ENCODE measurements at places on chromosomes 3 and 15. TPM values are rescaled to one million over a fixed set of nuclear protein-coding genes. Genes with fewer than 3 reads are reported as not detected.

GRCh38 chr3:131544557-131544956, 41.8 kb upstream of the MRPL3 start:
- no peak for DNase-seq

DNA sequence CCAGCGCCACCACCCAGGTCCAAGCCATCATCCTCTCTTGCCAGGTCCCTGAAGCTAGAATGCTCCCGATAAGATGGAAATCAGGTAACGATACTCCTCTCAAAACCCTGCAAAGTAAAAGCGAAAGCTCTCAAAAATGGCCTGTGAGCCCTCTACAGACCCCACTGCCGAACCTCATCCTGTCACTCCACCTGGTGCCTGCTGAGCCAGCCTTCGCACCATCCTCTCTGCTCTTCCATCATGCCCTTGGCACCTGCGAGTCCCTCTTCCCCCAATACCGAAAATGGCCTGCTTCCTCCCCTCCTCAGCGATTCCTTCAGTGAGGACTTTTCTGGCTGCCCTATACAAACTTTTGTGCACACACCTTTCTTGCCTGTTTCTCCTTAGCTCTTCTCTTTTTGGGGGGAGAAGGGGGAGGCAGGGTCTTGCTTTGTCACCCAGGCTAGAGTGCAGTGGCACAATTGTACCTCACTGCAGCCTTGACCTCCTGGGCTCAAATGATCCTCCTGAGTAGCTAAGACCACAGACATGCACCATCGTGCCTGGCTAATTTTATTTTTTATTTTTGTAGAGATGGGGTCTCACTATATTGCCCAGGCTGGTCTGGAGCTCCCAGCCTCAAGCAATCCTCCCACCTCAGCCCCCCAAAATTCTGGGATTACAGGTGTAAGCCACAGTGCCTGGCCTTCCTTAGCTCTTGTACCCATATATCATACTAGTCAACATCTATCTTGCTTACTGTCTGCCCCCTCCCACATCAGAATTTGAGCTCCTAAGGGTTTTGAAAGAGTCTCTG, 3.0 kb downstream of the IDH2 start:
- peak; percentile 75 for DNase-seq

DNA sequence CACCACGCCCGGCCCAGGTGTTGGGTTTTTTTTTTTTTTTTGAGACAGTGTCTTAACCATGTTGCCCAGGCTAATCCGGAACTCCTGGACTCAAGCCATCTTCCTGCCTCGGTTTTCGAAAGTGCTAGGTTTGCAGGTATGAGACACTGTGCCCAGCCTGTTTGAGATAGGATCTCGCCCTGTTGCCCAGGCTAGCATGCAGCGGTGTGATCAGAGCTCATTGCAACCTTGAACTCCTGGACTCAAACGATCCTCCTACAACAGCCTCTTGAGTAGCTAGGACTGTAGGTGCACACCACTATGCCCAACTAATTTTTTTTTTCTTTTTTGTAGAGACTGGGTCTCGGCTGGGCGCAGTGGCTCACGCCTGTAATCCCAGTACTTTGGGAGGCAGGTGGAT, 20.3 kb upstream of the ITPKA start:
- DNase-seq = no peak

GRCh38 chr3:189945935-189946709, 174.6 kb downstream of the P3H2 start:
- DNase-seq = no peak

DNA sequence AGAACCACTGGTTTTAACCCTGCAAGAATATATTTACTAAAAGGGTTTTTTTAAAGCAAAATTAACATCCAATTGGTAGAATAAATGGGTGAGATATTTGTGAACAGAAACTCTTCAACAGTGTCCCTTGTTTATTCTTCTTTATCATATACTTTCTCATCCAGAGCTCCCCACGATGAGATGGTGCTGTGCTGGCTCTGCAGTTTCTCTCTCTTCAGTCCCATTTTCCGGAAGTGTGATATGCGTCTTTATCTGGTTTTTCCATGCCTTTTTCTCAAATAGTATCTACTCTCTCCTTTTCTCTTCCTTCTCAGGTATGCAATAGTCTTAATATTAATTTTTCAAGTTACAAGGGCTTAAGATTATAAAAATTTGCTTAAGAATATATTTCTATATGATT, 1.5 kb downstream of the EAF2 start:
- DNase-seq = no peak

GRCh38 chr3:28130836-28131235, 110.6 kb upstream of the CMC1 start:
- DNase-seq = no peak

- no peak for DNase-seq
Measured at GRCh38 chr15:28122038-28122949, 23.2 kb upstream of the OCA2 start.

DNA sequence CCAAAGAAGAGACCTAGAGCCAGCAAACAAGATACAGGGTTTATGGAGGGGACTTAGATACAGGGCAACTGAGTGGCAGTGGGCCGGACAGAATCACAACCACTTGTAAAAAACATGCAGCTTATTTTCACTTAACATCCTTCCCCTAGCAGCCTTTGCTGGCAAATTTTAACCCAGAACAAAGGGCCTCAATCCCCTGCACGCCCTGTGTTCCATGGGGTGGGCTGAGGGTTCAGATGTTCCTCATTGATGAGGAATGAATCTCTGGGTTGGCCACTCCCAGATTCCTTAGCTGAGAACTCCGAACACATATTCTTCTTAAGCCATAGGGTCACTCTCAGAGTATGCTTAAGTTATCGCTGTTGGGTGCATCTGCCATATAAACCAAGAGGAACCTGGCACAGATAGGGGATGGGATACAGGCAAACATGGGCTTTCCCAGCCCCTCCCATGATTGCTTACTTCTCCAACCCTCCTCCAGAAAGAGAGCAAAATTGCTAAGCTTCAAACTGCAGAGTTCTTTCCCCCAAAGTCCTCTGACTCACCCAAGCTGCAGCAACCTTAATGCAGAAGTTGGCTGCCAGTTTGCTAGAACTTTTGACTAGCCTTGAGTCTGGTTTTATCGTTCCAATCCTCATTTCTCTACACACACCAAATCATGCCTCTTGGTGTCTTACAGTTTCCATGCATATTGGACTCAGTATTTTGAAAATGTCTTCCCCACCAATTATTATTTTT, 146.9 kb downstream of the CD47 start:
- DNase-seq = no peak

DNA sequence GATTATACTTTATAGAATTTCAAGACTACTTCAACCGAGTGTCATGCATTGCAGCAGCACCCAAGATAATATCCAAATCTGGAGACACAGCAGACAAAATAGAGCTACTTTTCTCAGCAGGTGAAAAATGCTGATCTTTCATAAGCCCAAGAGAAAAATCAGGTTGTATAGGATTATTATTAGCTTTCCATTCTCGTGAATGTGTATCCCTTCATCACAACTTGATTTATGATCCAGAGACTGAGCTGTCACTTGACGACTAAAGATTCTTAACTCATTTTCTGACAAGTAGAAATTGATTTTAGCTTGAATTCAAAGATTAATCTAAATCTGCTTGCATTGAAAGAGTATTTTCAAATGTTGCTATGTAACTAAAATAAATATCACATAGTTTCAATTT, 32.4 kb downstream of the EPHA3 start:
- no peak for DNase-seq

DNA sequence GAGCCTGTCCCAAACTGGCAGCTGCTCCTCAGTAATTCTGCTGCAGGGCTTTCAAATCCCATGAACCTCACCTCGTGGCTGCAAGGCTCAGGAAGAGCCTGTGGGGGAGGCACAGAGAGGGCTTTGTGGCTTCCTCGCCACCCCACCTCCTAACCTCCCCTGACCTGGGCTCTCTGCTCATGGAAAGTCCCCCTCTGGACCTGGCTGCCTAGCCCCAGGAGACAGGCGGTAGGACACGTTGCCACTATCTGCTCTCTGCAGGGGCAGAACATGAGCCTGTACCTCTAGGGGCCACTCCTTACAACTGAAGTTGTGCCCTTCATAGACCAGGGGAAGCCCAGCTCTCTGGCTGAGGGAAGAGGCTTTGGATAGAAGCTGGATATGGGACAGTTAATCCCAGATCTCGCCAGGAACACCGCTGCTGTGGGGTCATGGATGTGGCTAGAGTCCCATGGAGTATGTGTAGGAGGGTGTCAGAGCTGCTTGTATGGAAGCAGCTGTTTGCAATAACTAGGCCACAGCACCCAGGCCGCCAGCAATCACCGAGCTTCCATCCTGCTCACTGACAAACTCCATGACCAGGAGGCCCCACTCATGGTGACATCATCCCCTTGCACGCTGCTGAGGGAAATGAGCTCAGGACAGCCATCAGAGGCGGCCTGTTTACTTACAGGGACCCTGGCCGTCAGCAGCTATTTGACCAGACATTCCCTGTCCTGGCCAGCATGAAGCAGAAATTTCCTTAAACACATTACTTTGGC, 34.0 kb upstream of the CILP start:
- DNase-seq = no peak

GRCh38 chr3:124207873-124208485, 216.1 kb upstream of the ROPN1 start:
- no peak for DNase-seq

DNA sequence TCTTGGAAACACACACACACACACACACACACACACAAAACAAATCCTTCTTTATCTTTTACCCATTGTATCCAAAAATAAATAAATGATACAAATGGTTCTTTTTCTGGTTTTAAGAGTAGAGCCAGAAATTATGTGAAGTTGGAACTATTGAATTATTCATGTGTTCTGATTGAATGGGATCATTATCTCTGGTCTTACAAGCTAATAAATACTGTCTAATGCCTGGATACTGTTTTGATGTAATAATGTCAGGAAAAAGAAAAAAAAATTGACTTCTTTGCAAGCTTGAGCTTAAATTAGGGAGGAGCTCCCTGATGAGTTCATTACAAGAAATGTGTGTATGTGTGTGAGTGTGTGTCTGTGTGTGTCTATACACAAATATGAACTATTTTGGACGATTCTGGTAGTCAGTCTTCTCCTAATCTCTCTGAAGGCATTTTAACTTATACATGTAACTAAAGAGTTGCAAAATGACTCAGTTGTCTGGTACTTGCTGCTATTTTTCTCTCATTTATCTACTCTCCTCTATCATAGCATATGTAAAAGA, 507.2 kb upstream of the AGTR1 start:
- no peak for DNase-seq

- DNase-seq = peak; percentile 63
Measured at GRCh38 chr15:74322558-74323180, 44.8 kb downstream of the CYP11A1 start.

- no peak for DNase-seq
Measured at GRCh38 chr15:101566748-101567488, 77.4 kb upstream of the PCSK6 start.

DNA sequence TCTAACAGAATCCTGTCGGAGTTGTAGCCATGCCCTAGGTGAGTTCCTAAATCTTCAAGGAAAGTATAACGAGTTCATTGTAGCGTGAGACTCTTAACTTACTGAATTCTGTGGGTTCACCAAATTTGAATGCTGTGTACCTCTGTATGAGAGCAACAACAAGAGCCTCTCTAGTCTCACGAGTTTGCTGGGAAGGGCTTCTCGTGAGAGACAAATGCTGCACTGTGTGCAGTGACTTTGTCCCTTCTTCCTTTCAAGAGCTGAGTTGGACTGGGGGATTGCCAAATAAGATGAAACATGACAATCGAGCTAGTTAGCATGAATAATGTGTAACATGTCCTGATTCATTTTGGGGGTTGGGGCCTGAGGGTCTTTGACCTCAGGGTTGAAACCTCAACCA, 32.2 kb downstream of the KAT2B start:
- no peak for DNase-seq

DNA sequence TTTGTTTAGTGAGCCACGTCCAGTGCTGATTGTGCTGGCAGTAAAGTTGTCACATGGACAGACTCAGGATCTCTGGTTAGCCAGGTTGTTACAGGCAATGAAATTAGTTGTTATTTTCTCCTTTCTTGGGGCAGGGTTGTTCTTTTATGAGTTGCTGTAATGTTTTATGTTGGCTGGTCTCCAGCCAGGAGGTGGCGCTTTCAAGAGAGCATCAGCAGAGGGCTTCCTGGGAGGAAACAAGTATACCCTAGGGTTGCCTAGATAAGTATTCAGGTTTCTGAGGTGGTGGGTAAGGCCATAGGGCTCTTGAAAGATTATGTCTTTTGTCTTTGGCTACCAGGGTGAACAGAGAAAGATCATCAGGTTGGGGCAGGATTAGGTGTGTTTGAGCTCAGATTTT, 14.5 kb upstream of the CFAP20DC start:
- DNase-seq = no peak

DNA sequence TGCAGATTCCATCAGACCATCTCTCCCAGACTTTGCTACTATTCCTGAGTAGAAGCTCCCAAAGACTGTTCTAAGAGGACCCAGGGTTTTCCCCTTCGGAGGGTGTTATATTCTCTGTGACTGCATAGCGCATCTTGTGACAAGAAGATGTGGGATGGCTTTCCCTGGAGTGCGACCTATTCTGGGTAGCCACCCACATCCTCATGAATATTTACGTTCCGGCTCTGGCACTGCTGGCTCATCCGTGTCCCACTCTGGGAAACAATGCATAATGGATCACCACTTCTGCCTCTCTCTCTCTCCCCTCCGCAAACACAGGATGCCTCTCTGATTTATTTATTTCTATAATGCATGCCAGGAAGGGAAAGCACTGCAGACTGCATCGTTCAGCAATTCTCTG, 166.1 kb downstream of the PYDC2 start:
- no peak for DNase-seq

DNA sequence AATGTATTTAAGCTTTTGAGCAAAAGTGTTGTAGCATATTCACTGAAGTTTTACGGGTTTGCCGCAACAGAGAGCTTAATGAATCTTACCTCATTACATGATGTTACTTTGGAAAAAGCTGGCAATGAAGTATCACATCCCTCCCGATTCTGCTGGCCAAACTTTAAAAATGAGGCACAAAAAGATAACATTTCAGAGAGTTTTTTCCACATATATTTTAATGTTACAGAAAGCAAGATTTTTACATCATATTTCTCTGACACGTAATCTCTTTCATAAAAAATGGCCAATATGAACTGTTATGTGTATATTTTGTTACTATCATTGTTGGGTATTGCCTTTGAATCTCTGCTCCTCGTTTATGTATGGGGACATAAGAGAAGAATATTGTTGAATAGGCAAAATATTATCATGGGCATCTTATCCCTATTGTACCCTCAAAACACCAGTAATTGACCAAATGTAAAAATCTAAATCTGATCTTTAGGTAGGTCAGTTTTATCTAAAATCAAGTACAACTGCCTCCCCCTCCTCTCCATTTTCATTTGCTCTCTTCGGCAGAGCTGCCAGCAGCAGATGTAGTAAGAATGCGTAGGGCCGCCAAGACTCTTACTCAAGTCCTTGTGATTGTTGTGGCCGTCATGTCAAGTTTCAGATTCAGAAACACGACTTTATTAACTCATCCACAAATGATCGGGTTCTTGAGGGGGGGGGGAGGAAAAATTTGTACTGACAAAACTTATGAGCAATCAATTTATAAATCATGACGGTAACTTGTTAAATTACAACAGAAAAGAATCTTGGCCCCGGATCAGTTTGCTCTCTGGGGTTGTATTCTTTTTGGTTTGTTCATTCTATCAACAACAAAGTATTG, 106.7 kb upstream of the THRB start:
- DNase-seq = no peak

FGF12 gene
- total RNA-seq = not detected

PLXNB1 gene
- 2.3 TPM for total RNA-seq

CPNE9 gene
- total RNA-seq = not detected

PSTPIP1 gene
- 135 TPM for total RNA-seq

GOLGA8R gene
- total RNA-seq = 3.4 TPM

GCSAM gene
- 9.3 TPM for total RNA-seq

PRR23C gene
- total RNA-seq = not detected

WDR72 gene
- total RNA-seq = not detected

LXN gene
- 11.5 TPM for total RNA-seq

CSTA gene
- not detected for total RNA-seq
